ENCODE measurements at places on chromosomes 3 and 15. TPM values are rescaled to one million over a fixed set of nuclear protein-coding genes. Genes with fewer than 3 reads are reported as not detected.

PLCL2 gene
- not detected for total RNA-seq

DISP2 gene
- 1.2 TPM for total RNA-seq

RTP4 gene
- not detected for total RNA-seq

CMTM7 gene
- total RNA-seq = 12.4 TPM

FXR1 gene
- 152 TPM for total RNA-seq

TICRR gene
- total RNA-seq = 8.0 TPM

ACP3 gene
- 0.80 TPM for total RNA-seq

FAM3D gene
- not detected for total RNA-seq

GRCh38 chr15:62320259-62320658 is 155.2 kb upstream of the C2CD4B start:
- DNase-seq = no peak

GRCh38 chr15:68630836-68631235 is 52.0 kb downstream of the CORO2B start:
- DNase-seq = no peak

GRCh38 chr15:72952151-72952550 is 100.1 kb upstream of the NEO1 start:
- DNase-seq = no peak

DNA sequence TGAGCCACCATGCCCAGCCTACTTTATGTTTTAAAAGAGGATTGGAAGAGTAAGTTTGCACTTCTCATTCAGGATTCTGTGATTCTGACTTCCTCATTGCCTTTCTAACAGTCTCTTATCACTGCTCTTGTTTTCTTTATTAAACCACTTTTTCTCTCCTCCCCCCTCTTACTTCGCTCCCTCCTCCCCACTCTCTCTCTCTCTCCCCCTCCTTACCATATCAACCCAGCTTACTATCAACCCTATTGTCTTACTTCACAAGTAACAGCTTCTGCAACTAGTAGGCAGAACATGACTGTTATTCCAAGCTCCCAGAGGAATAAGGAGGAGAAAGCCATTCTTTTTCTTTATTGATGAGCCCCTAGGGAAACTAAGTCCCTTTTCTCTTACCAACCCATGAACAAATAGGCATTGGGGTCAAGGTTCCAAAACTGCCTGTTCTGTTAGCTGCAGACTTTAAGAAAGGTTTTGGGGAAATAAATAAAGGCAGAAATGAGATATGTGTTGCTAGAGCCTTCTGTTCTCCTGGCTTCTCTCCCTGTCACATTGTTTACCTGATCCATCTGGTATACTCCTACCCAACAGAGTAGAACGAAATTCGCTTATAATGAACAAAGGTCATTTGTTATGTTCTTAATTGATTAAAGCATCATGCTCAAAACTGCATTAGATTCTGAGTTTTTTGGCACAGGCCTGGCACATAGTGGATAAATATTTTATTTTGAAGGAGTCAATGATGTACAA is 56.4 kb upstream of the RASGRP1 start:
- no peak for DNase-seq

GRCh38 chr15:58666957-58667356 is 82.5 kb downstream of the ADAM10 start:
- peak; percentile 62 for DNase-seq

DNA sequence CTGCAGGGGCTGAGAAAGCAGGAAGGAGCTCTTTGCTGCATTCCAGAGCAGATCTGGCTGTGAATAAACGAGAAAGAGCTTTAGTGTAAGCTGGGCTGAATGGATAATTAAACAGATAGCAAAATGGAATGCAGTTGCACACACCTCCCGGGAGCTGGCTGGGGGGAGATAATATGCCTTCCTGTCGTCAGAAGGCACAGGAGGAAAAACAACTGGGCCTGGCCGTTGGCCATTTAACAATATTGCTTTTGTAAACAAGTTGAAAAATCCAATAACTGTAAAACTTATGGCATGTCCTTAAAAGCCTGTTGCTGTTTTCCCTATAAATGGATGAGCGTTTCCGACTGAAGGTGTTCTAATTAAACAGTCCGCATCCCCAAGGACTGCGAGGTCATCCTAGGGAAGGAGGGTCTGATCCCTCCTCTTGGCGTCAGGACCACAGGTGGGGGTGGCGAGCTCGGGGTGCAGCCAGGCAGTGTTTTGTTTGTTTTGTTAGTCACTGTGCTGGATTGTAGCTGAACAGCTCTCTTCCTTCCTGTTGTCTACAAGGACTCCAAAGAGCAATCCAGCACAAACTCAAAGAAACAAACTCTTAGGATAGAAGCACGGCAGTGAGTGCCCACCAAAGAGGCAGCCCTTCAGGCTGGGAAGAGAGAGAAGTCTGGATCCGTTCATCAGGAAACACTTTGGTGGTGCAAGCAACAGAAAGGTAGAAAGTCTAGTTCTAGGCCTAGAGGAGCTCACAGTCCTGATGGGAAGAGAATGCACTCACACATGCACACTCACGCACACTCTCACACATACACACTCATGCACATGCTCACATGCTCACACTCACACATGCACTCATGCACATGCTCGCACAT is 133.4 kb upstream of the SMAD3 start:
- peak; percentile 86 for DNase-seq

DNA sequence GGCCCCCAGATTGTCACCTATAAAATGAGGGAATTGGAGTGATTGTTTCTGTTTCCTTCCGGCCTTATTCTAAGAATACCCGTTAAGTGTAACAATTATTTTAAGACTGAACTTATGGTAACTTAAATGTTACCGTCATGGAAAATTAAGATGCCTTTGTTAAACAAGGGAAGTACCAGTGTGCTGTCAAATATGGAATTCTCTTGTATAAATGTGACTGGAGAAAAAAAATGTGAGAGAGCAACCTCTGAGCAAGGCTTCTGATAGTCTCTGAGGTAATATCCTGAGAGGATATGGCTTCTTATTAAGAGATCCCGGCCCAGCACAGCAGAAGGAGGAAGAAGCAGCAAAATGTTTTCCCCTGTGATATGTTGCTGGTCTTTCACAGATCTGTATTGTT is 480.7 kb upstream of the ADAMTS9 start:
- no peak for DNase-seq

- no peak for DNase-seq
Measured at GRCh38 chr3:60070366-60070765, 1020.5 kb upstream of the CFAP20DC start.

GRCh38 chr3:179651687-179652446 is 973 bp upstream of the USP13 start:
- DNase-seq = peak; percentile 9

DNA sequence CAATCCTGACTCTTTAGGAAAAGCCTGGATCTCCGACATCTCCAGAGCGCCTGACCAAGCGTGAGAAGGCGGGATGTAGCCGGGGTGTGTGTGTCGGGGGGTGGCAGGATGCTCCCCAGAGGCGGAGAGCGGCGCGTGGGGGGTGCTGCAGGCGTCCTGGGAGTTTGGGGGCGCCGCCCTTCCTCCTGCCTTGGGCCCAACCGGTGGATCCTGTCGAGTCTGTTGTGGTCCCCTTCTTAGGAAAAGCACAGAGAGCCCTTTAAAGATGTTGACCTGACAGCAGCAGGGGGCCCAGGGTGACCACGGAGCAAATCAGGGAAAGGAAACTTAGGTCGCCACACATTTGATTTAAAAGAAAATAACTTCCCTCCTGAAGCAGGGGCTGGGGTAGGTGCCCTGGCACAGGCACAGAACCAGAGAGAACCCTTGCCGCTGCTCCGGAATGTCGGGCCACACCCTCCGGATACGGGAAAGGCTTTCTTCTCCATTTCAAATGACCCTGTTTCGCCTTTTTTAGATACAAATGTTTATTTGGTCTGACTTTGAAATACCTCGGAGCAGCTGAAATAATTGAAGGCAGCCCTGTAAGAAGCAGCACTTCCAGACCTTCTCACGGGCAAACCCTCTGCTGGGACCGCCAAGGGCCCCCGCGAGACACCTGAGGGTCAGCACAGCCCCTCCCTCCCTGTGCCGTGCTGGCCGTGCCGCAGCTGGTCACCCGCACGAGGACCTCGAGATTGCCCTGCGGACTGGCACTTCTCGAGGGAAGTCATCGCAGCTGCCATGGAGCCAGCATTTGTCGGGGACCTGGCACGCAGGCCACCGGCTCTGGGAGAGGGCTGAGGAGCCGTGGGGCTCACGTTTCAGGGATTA is 102.9 kb upstream of the KLF13 start:
- DNase-seq = peak; percentile 54

GRCh38 chr3:101104321-101104720 is 111.1 kb upstream of the ABI3BP start:
- no peak for DNase-seq

GRCh38 chr3:107794664-107795443 is 272.1 kb downstream of the BBX start:
- DNase-seq = peak; percentile 15

- peak; percentile 84 for DNase-seq
Measured at GRCh38 chr3:30199855-30200254, 406.5 kb upstream of the TGFBR2 start.

DNA sequence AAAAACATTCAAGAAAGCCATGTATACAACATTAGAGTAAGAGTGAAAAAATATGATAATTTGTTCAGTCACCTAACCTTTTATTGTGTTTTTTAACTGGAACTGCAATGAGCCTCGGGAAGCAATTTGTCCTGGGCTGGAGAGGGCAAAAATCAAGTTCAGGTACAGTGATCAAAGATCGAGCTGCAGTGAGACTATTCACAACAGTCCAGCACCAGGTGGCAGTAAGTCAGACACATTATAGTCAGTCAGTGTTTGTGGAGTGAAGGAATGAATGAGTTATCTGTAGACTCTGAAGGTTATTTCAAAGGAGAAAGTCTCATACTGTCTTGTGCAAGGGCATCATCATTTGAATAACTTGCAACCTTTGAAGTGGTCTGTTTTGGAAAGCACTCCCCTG is 116.6 kb downstream of the CHDH start:
- no peak for DNase-seq

DNA sequence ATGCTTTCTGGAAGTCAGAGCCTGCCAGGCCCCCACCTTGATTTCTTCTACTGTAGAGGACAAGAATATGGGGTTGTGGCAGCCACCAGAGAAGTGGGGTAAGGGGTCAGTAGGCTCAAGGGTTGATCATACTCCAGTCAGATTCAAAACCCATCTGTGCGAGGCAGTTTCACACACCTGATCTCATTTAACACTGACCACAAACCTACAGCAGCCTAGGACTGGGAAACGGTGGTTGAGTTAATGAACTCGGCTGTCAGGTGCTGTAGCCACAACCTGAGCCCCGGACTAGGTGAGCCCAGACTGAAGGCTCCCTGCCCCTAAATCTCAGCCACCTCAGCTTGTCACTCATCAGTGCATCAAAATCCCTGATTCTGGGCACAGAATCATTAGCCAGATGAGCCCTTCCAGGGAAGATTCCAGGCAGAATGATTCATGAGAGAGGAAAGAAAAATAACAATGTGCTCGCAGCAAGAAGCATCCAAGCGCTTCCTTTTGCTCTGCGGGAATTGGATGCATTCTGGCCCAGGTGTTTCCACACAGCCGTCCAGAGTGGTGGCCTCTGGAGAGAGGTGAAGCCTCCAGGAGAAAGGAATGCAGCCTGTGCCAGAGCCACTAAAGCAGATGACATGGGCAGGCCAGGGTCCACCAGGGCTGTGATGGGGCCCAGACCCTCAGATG is 102.1 kb downstream of the SRGAP3 start:
- DNase-seq = no peak
